ENCODE measurements at places on chromosomes 7 and 10. TPM values are rescaled to one million over a fixed set of nuclear protein-coding genes. Genes with fewer than 3 reads are reported as not detected.

The PRPS1L1 gene
- not detected for total RNA-seq

The ANKRD1 gene
- 1.3 TPM for total RNA-seq

The MET gene
- total RNA-seq: 42.0 TPM

The ADAM12 gene
- 54.4 TPM for total RNA-seq

The AKR1C3 gene
- total RNA-seq: 25.2 TPM

The PRPF18 gene
- total RNA-seq: 16.4 TPM

The CCNJ gene
- total RNA-seq: 11.8 TPM

The CNNM2 gene
- total RNA-seq: 21.8 TPM

The SCIN gene
- total RNA-seq: 110 TPM

The PAPOLB gene
- total RNA-seq: 0.18 TPM

The MSS51 gene
- total RNA-seq: 4.1 TPM

The CYP26C1 gene
- total RNA-seq: not detected

The SLC25A13 gene
- 45.8 TPM for total RNA-seq

The MUC3A gene
- 0.35 TPM for total RNA-seq

The PON1 gene
- total RNA-seq: 0.12 TPM

The HOGA1 gene
- 26.2 TPM for total RNA-seq

The PPP2R2D gene
- 56.1 TPM for total RNA-seq

The AKAP9 gene
- 90.4 TPM for total RNA-seq

The SPRN gene
- 1.7 TPM for total RNA-seq

The HOXA13 gene
- not detected for total RNA-seq

The IKZF1 gene
- 12.7 TPM for total RNA-seq

The ABCB4 gene
- total RNA-seq: 2.4 TPM

The OR13A1 gene
- 0.06 TPM for total RNA-seq

The MGAM2 gene
- 0.47 TPM for total RNA-seq

The TMEM243 gene
- 32.3 TPM for total RNA-seq

The CCDC172 gene
- not detected for total RNA-seq

The MMD2 gene
- total RNA-seq: not detected

The BPGM gene
- total RNA-seq: 68.5 TPM

The TM9SF3 gene
- total RNA-seq: 86.9 TPM

The ZNF727 gene
- total RNA-seq: 0.35 TPM

The FKBP14 gene
- total RNA-seq: 12.8 TPM

The DIP2C gene
- total RNA-seq: 34.3 TPM

The SLC13A4 gene
- total RNA-seq: not detected

The FOXI2 gene
- total RNA-seq: 0.47 TPM

The SLC26A3 gene
- total RNA-seq: not detected

The CALML5 gene
- total RNA-seq: not detected

Data from metanephros (tissue), 2 donors.